ENCODE measurements at places on chromosomes 6 and 20.

GRCh38 chr6:22027040-22027725, 269.7 kb downstream of the PRL start:
- DNase-seq, result no peak

DNA sequence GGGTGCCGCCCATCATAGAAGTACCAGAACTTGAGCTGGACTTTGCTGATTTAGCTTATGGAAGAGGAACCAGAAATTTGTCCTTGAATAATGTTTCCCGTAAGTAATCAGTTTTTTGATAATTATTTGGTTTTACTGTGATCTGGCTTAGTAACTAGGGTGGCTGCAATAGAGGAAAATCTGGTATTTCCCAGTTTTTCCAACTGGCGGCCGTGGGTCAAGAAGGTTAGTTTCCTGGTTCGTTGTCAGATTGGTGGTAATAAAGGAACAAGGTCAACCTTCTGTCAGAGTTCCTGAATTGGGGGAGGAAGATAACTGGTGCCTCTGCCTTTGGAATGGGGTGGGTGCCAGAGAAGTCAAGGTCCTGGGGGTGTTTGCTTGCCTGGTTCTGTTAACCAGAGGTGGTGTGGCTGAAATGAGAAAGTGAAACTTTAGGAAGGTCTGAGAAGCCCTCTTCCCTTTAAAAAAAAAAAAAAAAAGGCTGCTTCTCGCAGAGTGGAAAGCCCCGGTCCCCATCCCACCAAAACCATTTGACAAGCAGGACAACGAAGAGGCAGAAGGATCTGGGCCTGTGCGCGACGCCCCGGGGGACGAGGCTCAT, at the start of gene CALHM6:
Gene CALHM6, plus strand, starts transcription at position 45 of the 601 bp plus-strand sequence. Its CDS starts 555 bp downstream, at position 600.
- no peak for DNase-seq

- DNase-seq, result no peak
These were observed 8.5 kb upstream of the CST3 start for GRCh38 chr20:23646106-23646873.

DNA sequence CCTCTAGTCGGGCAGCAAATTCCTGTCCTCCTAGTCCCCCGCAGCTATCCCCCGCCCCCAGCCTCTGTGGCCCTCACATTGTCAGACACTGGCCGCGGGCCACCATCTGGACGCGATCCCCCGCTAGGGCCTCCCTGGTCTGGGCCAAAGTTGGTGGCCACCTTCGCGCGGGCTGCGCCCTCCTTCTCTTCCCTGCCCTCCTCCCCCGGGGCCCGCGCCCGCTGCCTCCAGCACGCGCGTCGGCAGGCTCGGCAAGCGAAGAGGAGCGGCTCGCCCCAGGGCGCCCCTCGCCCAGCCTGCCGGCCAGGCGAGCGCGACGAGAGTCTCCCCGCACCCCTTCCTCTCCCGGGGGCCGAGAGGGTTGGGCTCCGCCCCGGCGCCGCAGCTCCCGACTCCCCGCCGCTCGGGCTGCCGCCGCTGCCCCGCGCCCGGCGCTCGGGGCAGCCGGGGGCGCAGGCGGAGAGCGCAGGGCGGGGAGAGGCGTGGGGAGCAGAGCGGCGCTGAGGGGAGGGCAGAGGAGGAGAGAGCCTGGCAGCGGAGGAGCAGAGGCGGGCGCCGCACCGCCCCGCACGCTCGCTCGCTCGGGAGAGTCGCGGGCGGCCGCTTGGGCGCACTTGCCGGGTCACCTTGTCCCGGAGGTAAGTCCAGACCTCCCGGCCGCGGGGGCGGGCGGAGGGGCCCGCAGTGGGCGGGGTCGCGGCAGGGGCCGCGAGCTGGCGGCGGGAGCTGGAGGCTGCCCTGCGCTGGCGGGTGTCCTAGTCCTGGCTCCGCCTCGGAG, at the start of gene SYNDIG1:
Gene SYNDIG1, plus strand, starts transcription at position 514 of the 778 bp plus-strand sequence. CDS start 73,469 bp downstream, outside the sequence.
- no peak for DNase-seq

DNA sequence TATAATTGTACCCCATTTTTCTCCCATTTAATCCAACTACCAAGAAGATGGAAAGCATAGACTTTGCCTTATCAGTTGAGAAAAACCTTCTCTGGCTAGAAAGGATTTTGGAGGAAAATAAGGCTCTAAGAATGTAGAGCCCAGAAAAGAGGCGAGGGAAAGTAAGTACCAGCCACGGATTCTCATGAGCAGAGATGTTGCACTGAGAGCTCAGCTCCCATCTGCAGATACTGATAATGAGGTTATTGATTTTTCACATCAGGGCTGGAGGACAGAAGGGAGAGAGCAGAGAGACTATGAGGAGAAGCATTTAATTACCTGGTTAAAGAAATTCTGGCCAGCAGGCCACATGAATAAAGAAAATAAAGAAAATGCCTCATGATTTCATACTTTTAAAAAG, 104.4 kb upstream of the FAM184A start:
- DNase-seq, result no peak

DNA sequence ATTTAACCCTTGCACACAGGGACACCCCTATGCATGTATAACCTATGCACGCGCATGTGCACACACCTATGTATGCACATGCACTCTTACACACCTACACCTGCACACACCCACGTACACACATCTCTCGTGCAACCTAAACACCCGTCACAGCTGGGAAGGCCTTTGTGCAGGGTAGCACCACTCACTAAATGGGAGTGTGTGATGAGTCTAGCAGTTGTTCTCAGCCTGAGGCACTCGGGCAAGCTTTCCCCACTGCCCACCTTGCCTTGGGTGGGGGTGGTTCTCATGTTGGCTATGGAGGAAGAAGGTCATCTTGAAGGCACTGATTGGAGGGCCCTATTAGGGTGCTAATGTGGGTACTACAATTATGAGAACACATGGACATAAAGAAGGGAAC, 85.8 kb downstream of the DLL1 start:
- no peak for DNase-seq

DNA sequence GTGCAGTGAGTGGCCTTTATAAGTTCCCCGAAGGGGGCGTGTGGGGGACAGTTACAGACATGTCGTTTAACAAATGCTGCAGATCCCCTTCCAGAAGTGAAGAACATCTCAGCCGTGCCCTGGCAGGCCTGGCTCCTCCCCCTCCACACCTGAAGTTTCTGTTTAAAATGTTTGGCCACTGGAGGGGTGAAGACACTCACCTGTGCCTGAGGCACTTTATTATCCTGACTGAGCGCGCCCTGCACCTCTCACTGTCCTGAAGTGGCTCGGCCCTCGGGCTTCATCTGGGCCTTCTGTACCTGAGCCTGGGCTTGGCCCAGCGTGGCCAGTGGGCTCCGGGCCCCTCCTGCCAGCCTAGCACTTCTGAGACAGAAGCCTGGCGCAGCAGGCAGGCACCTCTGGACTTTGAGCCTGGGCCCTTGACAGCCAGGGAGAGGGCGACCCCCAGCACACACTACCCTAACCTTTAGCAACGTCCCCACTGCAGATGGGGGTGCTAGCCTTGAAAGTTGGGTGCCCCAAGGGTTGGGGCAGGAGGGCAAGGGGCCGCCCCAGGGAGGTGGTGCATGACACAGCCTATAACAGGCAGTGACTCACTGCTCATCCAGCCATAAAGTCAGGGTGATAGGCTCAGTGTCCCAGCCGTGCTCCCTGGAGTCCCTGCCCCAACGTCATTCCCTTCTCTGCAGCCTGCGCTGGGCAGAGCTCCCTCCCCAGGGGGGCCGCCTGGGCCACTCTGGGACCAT, 13.6 kb upstream of the GATA5 start:
- DNase-seq, result no peak

DNA sequence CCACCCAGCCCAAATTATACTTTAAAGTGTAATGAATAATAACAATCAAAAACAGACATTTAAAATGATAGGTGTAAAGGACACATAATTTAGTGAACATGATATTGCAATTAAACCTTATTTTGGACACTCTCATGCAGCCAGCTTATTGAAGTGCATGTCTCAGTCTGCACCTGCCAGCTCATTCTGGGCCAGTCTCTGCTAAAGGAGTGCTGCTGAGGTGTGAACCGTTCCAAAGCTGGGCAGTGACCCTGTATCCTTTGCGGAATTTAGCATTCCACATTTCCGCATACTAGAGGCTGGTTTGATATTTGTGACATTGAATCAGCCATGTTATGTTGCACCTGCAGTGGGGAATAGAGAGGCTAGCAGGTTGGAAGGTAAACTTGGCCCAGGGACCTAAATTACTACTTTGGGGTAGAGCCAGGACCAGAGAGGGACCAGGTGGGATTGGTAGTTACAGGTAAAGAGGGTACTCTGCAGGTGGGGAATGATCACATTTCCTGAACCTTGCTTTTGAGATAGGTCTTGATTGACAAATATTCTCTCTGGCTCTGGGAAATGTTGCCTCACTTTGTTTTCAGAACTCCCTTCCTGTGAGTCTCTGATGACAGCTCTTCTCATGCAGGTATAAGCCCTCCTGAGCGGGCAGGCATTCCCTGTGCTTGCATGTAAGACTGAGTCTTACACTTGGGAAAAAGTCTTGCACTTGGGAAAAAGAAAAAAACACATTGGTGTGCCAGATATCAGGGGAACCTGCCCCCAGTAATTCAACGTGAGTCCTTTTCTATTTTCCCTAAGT, 26.2 kb downstream of the TULP4 start:
- DNase-seq, result no peak

- DNase-seq, result no peak
These were observed 18.7 kb upstream of the SFT2D1 start for GRCh38 chr6:166361077-166361429.

GRCh38 chr20:37384683-37385174, 38.8 kb downstream of the SRC start:
- peak; percentile 70 for DNase-seq

DNA sequence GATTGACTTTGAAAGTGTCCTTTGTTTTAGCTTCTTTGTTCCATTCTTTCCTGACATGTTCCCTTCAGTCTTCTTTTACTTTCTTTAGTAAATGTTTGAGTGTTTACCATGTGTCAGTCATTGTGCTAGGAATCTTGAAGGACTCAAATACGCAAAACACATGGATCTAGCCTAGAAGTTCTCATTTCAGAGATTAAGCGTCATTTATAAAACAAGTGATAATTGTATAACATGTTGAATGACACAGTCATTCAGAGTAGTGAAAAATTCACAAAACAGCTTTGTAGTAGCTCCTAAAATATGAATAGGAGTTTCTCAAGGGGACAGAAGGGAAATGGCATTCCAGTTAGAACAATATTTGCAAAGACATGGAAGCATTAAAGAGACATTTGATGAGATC, 66.9 kb downstream of the MACROD2 start:
- DNase-seq, result no peak

GRCh38 chr6:44333273-44333919, 9.1 kb upstream of the SPATS1 start:
- DNase-seq, result no peak

DNA sequence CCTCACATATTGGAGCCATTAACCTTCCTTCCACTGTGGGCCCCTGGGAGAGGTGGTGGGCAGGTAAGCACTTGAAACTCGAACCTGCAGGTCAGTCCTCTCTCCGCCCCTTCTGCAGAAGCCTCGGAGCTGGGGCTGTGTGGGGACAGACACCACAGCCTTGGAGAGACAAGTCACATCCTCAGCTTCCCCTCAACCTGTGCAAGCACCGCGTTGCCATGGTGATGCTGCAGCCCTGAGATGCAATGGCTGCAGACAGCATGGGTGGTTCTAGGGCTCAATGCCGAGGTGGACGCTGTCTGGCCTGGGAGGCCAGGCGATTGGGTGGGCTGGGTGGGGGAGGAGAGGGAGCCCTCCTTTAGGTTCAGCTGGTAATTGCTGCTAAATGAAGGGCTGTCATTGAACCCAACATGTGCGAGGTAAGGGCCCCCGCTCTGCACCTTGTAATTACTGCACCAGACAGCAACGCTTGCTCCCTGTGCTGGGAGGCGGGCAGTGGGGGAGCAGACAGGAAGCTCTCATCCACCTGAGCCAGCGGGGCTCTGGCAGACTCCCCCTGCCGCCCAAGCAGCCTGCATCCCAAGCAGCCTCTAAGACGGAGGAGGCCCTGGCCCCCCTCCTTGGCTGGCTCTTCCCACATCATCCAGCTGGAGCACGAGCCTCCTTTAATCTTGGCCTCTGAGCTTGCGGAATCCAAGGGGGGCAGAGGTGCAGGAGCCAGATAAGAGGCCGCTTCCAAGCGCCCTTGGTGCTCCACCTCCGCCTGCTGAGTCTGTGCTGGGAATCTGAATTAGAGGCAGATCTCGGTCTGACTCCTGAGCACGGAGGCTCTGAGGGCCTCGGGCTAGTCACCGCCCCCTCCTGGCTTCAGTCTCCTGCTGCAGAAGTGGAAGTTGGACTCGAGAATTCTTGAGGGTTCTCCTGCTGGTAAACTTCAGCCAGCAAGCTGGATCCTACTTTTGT, 39.8 kb upstream of the CDH22 start:
- DNase-seq, result no peak

- DNase-seq, result no peak
These were observed 38.2 kb upstream of the TIAM2 start for GRCh38 chr6:154956771-154957522.

Data from activated T-helper 1 cell treated with anti-CD3 and anti-CD28 coated beads, Interleukin-2, amount 50 U/mL, for 16 hours (primary cell).